Vagina (tissue), 2 donors: ENCODE measurements at places on chromosomes 4 and X.

- DNase-seq, result no peak
These were observed 48.1 kb downstream of the RHOXF2B start for GRCh38 chrX:120029354-120029753.

GRCh38 chrX:150765782-150766350 is 72.7 kb downstream of the MTMR1 start:
- no peak for DNase-seq

GRCh38 chr4:137535718-137536117 is 3.4 kb upstream of the PCDH18 start:
- no peak for DNase-seq

DNA sequence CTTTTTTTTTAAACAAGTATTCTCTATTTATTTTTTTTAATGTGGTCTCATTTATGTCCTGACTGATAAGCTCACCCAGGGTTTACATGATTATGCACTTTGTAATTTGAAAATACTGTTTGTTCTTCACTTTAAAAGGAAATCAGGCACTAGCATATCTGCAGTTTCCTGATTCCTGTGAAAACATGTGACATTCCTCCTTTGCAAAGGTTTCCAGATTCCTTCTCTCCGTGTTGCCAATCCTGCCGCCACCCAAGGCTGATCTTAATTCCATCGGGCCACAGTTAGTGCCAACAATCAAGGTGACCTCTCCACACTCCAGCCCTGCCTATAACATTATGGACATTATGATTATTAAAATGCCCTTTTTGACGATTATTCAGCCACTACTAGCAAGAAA is 225.4 kb downstream of the PCDH7 start:
- no peak for DNase-seq

DNA sequence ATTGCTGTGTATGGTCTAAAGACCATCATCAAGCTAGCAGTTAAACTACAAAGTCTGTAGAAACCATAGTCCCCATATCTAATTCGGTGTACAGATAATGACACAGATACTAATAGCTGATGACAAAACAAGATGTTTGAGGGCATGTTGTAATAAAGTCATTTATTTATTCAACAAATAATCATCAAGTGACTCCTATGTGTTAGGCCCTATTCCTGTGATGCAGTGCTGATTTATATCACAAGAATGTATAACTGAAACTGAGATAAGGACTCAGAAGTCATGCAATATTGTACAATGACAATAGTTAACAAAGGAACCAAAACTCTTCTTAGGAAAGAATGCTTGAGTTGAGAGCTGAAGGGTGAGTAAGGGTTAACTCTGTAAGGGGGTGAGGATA is 315.0 kb upstream of the NR3C2 start:
- no peak for DNase-seq
